ENCODE measurements at places on chromosomes 11 and 22.

DNA sequence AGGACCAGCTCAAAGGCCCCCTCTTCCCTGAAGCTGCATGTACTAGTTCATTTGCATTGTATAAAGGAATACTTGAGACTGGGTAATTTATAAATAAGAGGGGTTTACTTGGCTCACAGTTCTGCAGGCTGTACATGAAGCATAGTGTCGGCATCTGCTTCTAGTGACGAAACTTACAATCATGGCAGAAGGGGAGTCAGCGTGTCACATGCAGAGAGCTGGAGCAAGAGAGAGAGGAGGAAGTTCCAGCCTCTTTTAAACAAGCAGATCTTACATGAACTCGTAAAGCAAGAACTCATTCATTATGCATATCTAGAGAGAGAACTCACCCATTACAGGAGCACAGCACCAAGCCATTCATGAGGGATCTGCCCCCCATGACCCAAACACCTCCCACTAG lies 7.1 kb upstream of the HMGXB4 start:
- DNase-seq: no peak

GRCh38 chr11:66958956-66959274 lies 732 bp upstream of the PC start:
- DNase-seq: no peak

DNA sequence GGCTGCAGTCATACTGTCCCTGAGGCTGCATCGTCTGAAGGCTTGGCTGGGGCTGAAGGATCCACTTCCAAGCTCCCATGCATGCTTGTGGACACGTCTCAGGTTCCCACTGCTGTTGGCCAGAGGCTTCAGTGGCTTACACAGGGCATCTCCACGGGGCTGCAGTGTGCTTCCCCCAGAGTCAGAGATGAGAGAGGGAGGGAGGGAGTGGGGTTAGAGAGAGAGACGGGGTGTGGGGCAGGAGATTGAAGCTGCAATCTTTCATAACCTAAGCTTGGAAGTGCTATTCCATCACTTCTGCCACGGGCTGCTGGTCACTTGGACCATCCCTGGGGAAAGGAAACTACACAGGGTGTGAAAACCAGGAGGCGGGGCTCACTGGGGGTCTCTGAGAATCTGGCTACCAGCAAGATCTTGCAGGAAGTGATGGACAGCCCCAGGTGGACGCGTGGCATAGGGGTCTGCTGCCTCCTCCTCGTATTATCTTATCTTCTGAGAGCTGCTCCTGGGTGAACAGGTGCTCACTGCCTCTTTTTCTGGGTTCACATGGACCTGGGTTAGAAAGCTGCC lies 63.0 kb upstream of the MYEOV start:
- no peak for DNase-seq

DNA sequence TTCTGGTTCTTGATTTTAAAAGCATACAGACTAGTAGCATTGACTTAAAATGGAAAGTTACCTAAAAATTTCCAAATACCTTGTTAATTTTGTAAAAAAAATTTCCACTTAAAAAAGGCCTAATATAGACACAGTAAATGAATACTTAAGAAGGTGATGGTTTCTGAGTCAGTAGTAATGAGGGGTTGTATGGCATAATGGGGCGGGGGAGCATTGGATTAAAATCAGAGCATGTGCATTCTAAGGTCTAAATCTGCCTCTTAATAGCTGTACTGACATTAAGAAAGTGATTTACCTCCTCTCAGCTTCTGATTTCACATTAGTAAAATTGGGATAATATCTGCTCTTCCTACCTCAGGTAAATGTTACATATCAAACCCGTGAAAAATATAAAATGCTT lies 446.5 kb downstream of the AASDHPPT start:
- no peak for DNase-seq

- no peak for DNase-seq
These were observed 2.4 kb upstream of the SIDT2 start for GRCh38 chr11:117176186-117176585.

GRCh38 chr22:23226497-23226850 lies 46.2 kb downstream of the BCR start:
- no peak for DNase-seq

- DNase-seq: no peak
These were observed 934 bp upstream of the TMEM132A start for GRCh38 chr11:60923326-60923725.

DNA sequence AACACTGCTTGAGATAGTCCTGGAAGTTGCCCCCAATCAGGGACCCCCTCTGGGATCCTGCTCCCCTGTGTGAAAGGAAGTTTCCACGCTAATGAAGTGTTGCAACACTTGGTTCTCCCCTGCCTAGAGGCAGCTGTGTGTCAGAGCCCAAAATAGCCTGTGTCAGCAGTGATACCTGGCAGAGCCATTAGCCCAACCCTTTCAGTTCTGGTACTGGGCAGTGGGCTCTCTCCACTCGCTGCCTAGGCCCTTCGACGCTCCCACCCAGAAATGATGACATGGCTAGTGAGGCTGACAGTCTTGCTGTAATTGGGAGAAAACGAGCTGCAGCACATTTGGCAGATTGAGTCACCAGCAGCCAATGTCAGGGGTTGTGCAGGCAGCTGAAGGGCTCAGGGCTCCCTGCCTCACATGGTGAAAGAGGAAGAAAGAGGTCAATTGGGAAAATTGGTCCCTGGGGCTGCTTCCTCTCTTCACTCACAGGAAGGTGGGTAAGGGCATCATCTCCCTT lies 1.4 kb upstream of the NXF1 start:
- DNase-seq: no peak

DNA sequence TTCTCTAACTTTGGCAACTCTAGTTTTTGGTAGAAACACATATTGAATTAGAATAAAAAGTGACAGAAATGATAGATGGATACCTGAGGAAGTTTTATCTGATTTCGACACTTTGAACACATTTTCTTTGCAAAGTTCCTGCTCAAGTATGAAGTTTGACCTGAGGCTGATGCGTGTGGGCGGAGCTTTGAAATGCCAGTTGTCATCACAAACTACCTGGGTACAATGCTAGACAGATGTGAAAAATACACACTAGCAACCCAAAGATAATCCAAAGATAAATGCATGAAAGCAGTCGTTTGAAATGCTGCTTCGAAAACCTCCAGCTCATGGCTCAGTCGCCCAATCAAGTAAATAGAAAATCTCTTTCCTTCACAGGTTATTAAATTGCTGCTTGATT lies 54.8 kb downstream of the CD44 start:
- no peak for DNase-seq

DNA sequence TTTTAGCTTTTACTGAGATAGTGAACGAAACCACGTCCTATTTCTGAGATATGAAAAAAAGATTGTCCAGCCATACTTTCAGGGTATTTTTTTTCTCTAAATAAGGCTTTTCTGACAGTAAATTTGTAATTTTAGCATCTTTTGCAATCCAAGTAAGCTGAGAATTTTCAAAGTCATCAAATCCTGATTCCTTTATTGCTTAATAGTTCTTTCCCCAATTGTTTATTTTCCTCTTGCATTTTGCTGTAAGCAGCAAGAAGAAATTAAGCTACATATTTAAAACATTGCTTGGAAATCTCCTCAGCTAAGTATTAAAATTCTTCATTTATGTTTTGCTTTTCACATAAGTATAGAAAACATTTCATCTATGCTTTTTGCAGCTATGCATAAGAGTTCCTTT lies 493.3 kb upstream of the CCDC179 start:
- no peak for DNase-seq

- DNase-seq: no peak
These were observed 62.4 kb upstream of the BMAL1 start for GRCh38 chr11:13215149-13215548.

DNA sequence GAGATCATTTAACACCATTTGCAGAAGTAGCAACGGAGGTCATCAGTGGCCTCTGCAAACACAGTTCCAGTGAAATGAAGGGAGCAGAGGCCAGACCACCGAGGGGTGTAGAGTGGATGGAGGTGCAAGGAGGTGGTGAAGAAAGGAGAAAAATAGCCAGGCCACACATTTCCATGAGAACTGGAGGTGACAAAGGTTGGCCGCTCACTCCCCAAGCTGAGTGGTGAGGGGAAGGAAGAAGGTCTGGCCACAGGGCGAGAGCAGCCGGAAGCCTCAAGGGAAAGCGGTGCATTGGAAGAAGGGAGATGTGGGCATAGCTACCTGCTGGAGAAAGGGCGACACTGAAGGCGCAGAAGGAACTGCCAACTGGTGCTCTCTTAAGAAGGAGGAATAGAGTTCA lies 20.1 kb upstream of the TMPRSS4 start:
- no peak for DNase-seq

- no peak for DNase-seq
These were observed 348.3 kb upstream of the B3GAT1 start for GRCh38 chr11:134760299-134760698.

DNA sequence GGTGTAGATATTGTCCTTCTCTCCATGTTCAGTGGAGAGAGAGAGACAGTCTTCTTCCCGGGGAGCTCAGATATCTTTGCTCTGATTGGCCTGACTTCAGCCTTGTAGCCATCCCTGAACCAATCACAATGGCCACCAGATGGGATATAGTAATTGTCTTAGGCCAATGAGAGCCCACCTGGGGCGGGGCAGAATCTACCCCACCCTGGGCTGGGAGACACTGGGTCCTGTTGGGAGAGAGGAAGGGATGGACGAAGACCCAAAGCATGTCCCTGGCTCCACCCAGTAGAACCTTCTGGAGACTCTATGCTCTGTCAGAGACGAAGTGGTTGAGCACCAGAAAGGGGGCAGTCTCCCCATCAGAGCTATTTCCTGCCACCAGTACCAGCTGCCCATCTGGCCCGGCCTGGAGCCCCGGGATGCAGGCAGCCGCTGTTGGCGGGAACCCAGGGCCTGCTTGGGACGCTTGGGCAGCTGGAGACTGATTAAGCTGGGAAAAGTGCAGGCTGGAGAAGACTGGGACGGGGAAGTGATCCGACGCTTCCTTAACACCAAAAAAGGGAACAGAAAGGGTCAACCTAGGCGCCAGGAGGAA lies 31.6 kb upstream of the CBX7 start:
- DNase-seq: peak; percentile 21

DNA sequence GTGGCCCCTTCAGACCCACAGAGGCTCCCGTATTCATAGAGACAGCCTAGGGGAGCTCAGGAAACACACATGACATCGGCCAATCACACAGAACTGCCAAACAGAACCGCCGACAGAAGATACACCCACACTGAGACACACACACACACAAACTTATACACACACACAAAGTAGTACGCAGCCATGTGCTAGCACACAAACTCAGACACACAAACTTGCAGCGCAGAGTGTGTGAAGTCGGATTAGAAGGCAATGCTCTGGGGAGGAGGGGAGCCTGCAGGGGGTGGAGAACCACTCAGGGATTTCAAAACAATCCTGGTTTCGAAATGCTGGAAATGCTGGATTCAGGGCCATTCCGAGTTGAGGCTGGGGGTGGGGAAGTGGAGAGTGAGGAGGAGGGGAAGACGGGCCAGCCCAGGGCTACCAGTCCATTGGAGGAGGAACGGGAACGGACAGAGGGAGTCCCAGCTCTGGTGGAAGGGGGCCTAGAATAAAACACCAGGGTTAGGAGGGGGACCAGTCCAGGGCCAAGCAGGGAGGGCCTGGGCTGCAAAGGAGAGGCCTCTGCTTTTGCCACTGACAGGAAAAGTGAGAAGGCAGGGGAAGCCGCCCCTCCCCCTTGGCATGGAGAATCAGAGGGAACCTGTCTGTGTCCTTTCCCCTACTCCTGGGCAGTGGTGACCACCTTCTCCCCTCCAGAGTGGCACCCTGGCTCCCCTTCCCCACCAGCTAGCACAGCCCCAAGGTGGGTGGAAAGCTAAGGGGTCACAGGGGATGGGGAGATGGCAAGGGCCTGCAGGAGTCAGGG lies 4.4 kb downstream of the BCL9L start:
- peak; percentile 38 for DNase-seq

DNA sequence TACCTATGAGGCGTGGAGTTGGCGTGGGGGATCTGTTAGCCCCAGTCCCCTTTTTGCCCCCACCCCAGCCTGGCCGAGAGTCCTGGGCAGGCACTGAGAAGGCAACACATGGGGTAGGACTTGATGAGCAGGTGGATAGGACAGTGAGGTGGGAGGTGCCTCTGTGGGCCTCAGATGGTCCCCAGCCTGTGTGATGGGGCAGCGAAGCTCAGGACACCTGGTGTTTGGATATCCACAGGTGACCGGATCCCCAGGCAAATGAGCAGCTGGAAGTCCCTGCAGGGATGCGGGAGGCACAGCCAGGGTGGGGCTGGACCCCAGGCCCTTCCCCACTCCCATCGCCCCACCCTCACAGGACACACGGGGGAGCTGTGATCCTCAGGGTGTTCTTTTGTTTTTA lies 9.7 kb downstream of the FBLN1 start:
- DNase-seq: no peak

DNA sequence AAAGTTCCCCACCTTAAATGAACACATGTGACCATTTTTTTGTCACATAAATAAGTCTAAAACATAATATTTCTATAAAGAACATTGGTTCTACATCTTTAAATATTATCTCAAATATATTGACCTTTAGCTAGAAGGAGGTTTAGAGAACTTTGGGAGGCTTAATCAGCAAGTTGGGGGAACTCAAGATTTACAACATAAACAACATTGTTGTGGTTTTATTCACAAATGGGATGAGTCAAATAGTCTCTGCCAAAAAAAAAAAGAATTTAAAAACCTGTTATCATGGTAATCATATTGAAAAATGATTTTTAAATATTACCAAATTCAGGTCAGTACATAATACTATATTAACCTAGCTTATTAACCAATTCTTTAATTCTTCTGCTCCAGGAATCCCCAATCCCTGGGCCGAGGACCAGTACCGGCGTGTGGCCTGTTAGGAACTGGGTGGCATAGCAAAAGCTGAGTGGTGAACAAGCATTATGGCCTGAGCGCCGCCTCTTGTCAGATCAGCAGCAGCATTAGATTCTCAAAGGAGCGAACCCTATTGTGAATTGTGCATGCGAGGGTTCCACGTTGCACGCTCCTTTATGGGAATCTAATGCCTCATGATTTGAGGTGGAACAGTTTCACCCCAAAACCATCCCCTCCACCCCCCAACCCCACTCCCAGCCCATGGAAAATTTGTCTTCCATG lies 98.2 kb downstream of the RDX start:
- DNase-seq: no peak

GRCh38 chr11:19795082-19795481 lies 82.4 kb downstream of the NAV2 start:
- no peak for DNase-seq

DNA sequence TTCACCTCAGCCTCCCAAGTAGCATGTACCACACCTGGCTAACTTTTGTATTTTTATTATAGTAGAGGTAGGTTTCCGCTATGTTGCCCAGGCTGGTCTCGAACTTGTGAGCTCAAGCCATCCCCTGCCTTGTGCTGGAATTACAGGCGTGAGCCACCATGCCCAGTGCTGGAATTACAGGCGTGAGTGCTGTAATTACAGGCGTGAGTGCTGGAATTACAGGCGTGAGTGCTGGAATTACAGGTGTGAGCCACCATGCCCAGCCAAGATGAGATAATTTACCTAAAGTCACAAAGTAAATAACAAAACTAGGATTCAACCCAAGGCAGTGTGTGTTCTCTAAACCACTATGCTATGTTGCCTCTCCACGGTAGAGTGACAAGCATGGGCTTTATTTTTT lies 3.6 kb upstream of the UBXN1 start:
- DNase-seq: no peak

- no peak for DNase-seq
These were observed 29.7 kb downstream of the GNB1L start for GRCh38 chr22:19824926-19825339.

Measured in skin of body (tissue), 3 donors.